ENCODE measurements at places on chromosomes 12 and 14.

GRCh38 chr12:131852551-131853299 is 24.5 kb downstream of the MMP17 start:
- no peak for DNase-seq

- no peak for DNase-seq
Measured at GRCh38 chr12:2355604-2356003, 302.8 kb downstream of the CACNA1C start.

- DNase-seq: no peak
Measured at GRCh38 chr12:111032591-111032919, 112.2 kb upstream of the MYL2 start.

DNA sequence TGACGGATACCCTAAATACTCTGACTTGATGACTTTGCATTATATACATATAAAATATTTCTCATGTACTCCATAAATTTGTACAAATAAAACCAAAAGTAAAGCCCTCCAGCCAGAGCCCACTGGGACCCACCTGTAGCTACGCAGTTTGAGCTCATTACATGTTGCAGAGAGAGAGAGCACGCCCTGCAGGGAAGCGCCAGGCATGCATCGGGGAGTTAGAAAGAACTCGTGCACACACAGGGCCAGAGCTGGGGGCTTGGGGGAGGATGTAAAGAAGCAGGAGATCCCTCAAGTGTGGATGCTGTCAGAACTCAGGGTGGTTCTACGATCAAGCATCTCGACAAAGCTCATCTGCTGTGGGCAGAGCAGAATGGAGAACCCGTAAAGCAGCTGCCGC is 178.5 kb upstream of the RTL1 start:
- no peak for DNase-seq

DNA sequence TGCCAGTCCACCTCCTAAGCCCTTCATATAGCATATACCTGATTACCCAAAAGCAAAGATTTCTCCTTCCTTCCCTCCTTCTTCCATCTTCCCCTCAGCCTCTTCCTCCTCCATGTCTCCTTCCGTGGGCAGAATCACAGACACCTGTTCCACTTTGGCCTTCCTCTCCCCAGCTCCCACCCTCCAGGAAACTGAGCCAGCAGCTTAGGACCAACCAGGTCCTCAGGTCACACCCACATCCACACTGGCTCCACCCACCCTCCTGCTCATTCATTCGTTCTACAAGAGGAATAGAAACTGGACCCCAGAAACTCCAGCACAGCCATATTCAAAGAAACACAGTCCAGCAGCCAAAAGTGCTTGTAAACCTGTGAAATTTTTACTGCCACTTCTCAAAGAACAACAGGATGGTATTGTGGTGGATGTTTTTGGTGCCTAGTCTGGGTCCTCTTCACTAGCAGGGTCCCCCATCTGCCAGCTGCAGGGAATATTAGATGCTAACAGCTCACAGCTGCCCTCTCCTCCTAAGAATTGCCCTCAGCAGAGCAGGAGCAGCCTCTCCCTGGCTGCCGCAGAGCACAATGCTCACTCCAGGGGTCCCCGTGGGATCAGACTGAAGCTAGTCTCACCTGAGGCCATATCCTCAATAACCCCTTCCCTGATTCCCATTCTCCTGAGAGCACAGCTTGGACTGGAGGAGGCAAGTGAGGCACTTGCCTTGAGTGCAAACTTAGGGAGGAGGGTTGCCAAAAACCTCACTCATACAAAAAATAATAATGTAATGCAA is 18.4 kb downstream of the CMKLR1 start:
- no peak for DNase-seq

GRCh38 chr12:6295094-6295811 is 15.2 kb upstream of the PLEKHG6 start:
- DNase-seq: no peak

DNA sequence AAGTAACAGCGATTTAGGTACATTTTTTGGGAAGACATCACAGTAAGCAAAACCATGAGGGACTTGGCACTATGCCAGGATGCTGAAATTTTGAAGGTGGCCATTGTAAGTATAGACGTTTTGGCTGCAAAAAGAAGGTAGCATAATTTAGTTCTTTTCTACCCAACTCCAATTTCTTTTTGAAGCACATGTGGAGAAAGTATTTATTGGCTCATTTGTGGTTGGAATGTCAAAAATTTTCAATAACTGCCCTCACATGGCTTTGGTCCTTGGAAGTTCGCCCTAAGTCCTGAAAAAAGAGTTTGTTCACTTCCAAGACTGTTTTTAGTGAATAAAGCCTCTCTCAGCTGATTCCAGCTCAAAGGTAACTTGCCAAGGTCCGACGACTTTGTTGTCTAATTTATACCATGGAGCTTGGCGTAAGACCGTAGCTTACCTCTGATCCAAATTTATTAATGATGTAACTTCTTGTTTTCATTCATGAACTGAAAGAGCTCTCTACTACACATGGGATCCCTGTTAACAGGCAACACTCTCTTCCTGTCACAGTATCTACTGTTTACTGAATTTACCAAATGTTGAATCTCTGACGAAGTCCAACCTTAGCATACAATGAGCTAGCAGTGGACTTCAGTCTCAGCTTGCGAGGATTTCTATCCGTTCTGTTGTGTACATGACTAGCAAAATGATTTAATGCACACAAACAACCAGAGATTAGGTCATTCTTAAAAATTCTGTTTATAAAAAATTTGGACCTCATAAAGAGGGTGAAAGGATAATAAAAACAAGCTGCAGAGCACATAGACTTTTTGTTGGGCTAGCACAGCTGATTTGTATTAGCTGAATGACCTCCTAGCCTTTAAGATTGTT is 49.0 kb downstream of the MSRB3 start:
- DNase-seq: no peak

DNA sequence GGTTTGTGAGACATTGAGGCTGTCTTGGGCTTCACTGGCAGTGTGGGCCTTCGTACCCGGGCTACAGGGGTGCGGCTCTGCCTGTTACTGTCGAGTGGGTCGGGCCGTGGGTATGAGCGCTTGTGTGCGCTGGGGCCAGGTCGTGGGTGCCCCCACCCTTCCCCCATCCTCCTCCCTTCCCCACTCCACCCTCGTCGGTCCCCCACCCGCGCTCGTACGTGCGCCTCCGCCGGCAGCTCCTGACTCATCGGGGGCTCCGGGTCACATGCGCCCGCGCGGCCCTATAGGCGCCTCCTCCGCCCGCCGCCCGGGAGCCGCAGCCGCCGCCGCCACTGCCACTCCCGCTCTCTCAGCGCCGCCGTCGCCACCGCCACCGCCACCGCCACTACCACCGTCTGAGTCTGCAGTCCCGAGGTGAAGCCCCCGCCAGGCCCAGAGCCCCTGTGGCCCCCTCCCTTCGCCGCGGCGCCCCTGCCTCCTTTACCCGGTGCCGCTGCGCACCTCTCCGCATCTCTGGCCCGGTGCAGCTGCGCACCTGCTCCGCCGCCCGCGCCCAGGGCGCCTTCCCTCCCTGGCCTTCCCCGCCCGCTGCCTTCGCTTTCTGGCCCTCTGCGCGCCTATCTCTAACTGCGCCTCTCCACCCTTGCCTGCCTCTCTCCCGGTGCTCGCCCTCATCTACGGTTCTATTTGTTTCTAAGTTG is at the start of gene ENO2:
ENO2 (plus strand) TSS at position 335 of the 701 bp plus-strand sequence. CDS start 1,253 bp downstream, outside the sequence.
- DNase-seq: peak; percentile 91

- no peak for DNase-seq
Measured at GRCh38 chr12:31899109-31899508, 60.1 kb upstream of the RESF1 start.

GRCh38 chr12:109497675-109498074 is 20.2 kb downstream of the UBE3B start:
- DNase-seq: no peak

- no peak for DNase-seq
Measured at GRCh38 chr12:51683763-51684357, 92.8 kb downstream of the SCN8A start.

DNA sequence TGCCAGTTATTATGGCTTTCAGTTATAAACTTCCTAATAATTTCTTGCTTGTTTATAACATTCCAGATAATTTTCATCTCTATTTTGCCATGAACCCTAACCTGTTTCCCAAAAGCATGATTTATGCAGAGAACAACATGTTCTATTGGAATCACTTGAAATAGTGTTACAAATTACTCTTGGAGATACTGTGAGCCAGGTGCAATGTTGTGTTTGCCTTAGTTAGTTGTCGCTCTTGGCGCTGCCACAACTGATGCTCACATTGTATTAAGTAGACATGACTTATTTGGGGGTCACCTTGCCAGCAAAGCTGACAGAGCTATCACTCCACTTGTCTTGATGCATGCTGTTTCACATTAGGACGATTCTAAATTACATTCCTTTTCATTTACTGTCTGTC is 49.4 kb downstream of the TSPAN8 start:
- no peak for DNase-seq

- DNase-seq: peak; percentile 62
Measured at GRCh38 chr12:120468325-120468820, 1.2 kb downstream of the SRSF9 start.

- no peak for DNase-seq
Measured at GRCh38 chr14:38285962-38286361, 30.1 kb upstream of the CLEC14A start.

GRCh38 chr14:27916326-27916725 is 850.3 kb upstream of the FOXG1 start:
- no peak for DNase-seq

GRCh38 chr12:10016881-10017280 is 6.5 kb downstream of the CLEC12B start:
- DNase-seq: no peak

DNA sequence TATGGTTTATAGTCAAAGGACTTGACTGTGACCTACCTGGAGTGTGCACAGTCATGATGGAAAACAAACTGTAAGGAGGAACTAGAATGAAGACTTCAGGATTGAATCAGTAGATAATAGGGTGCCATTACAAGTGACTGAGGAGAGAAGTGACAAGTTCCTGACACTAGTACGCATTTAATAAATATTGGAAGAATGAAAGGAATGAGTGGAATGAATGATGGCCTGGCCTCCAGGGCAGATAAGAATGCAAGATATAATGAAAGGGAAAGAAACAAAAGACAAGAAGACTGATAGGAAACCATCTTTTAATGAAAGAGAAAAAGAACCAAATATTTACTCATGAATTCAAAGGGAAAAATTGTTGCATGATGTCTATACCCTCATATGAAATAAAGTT is 44.7 kb upstream of the NEDD1 start:
- DNase-seq: no peak

GRCh38 chr14:51119411-51120051 is 24.6 kb upstream of the TRIM9 start:
- no peak for DNase-seq

DNA sequence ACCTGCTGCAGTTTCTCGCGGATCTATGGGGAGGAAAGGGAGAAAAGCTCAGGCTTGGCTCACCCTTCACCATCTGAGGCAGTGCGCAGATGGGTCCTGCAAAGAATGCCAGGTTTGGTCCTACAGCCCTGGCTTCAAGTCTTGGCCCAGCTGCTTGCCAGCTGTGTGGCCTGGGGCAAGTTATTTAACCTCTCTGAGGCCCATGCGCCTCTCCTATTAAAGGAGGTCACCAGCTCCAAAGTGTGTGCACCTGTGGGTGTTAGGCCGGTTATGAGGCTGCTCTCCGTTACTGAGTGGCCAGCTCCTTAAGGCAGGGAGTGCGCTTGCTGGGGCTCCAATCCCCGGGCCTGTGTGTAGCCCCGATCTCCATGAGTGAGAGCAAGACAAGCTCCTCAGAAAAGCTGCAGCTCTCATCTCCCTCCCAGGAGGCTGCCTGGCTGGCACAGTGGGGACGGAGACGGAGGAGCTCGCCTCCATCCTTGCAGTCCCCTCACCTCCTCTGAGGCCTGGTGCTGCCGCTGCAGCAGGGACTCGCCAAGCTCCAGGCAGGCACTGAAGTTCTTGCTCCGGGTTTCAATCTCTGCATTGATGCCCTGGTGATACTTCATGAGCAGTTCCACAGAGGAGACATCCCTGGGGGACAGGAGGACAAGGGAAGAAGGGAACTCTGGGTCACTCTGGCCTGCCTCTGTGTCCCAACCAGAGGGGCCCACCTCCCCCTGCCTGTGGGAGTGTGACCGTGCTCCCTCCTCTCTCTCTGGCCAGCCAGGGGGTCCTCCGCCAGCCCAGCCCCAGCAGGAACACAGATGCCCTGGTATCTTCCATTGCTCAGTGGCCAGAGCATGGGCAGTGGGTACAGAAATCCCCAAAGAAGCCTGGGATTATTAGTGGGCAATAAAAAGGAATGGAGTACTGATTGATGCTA is 65.1 kb downstream of the PLEKHG3 start:
- no peak for DNase-seq

GRCh38 chr12:49019120-49019430 is 499 bp upstream of the PRKAG1 start:
- DNase-seq: no peak

GRCh38 chr12:2833327-2833726 is 1.5 kb downstream of the NRIP2 start:
- no peak for DNase-seq

DNA sequence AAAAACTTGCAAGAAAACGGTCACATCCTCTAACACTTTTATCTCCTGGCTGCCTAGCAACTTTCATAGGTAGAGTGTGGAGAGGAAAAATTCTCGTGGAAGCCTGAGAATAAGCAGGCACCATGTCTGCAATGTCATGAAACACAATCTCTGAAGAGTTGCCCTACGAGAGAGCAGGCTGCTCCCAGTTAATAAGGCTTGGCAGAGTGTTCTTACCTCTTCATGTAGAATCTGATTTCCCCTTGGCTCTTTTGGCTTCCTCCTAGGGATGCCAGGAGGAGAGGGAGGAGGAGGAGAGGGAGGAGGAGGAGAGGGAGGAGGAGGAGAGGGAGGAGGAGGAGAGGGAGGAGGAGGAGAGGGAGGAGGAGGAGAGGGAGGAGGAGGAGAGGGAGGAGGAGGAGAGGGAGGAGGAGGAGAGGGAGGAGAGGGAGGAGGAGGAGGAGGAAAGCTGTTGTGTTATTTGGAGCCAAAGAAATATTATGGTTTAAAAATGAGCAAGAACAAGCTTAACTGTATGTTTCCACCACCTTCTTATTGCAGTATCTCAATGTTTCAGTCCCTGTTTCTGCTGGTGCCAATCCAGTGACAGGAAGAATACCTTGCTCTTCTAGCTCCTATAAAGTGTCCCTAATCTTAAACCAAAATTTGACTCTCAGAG is 52.9 kb downstream of the EGLN3 start:
- DNase-seq: no peak

GRCh38 chr12:60830381-60830780 is 1234.6 kb downstream of the SLC16A7 start:
- no peak for DNase-seq

- DNase-seq: no peak
Measured at GRCh38 chr12:131897875-131898274, 3.5 kb downstream of the ULK1 start.

GRCh38 chr12:28905220-28905955 is 243.7 kb upstream of the FAR2 start:
- DNase-seq: no peak

Data from activated CD8-positive, alpha-beta memory T cell treated with anti-CD3 and anti-CD28 coated beads for 24 hours (primary cell).